ENCODE measurements at places on chromosomes 16 and 17.

DNA sequence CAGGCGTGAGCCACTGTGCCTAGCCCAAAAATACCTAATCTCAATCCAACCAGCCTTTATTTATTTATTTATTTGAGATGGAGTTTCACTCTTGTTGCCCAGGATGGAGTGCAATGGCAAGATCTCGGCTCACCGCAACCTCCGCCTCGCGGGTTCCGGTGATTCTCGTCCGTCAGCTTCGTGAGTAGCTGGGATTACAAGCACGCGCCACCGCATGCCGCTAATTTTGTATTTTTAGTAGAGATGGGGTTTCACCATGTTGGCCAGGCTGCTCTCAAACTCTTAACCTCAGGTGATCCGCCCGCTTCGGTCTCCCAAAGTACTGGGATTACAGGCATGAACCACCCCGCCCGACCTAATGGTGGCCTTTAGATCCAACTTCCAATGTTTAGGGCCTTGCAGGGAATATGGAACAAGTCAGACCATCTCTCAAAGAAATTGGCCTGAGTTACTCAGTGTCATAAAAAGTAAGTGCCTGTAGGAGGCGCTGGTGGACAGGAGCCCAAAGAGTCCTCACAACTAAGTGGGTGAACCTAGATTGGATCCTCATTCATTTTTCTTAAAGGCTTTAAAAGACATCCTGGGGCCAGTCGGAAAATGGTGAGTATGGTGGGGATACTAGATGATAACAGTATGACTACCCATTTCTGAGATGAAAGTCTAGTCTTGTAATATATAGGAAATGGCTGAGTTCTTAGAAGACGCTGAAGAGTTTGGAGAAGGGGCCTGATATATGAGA, 4.6 kb downstream of the ZSCAN10 start:
- peak; percentile 33 for DNase-seq

- no peak for DNase-seq
These were observed 41.6 kb upstream of the RNFT1 start for GRCh38 chr17:60006160-60006559.

DNA sequence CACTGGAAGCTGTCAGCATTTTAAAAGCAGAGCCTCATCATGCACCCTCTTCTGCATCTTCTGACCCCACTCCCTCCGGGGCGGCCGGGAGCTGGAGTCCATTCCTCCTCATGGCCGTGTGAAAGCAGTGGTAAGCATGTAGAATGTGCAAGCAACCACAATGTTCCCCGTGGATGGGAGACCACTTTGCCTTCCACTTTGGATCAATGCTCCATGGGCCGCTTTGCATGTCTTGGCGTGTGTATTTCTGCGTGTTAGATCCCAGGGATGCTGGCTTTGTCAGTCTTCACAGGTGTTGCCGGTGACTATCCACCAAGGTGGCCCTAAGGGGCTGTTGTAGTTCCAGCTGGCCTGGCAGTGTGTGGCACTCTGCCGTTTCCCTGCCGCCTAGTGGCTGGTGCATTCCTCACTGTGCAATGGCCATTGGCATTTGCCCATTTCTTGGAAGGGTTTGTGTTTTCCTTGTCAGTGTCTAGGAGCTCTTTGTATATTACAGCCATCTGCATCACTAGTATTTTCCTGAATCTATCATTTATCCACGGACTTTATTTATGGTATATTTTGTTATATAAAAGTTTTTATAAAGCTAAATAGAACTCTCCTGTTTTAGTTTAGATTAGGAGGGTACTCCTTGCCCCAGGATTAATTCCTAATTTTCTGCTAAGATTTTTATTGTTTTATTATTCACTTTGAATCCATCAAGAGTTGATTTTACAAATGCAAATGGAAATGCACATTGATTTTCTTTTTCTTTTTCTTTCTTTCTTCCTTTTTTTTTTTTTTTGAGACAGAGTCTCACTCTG, 5.8 kb upstream of the ALDH3A1 start:
- DNase-seq, result no peak

DNA sequence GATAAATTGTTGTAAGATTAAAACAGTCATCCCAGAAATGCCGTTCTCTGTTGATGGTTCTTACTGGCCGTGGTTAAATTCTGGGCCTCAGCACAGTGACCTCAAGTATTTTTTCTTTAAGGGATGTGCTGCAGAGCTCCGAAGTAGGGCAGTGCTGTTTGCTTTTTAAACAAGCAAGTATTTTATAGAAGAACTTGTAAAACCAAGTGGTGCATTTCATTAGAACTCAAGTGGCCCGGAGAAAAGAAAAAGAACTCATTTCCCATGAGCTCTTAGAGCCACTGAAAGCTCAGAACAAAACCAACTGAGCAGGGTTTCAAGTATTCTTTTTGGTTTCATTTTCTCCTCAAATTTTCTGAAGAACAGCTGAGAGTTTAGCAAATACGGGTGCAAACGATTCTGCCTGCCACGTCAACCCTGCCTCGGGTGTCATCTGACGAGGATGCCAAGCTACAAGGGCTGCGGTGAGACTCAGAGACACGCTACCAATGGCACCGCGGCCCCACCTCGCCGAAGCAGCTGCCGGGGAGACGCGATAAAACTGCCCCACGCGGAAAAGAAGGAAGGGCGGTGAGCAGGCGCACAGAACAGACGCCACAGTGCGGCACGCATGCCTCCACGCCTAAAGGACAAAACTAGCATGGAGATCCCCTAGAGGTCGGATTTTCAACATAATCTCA, 6.3 kb downstream of the LMF1 start:
- peak; percentile 21 for DNase-seq

DNA sequence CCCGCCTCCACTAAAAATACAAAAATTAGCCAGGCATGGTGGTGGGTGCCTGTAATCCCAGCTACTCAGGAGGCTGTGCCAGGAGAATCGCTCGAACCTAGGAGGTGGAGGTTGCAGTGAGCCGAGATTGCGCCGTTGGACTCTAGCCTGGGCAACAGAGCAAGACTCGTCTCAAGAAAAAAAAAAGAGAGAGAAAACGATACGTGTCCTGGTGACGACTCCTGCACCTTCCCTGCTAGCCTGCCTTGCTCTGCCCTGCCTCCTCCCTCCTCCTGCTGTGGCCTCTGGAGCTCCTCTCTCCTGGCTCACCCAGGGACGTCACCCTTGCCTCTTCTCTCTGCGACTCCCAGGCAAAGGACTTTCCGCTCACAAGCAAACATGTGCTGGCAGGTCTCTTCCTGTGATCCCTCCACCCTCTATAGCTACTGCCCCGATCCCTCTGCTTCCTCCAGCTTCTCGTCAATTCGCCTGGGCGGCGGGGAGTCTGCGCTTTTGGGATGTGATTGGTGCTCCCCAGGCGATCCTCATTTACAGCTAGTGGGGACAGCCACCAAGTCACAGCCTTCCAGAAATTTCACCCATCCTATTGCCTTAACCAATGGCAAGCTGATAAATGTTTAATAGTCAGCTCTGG, 25.5 kb upstream of the CBX4 start:
- no peak for DNase-seq

GRCh38 chr16:87212026-87212425, 105.2 kb downstream of the C16orf95 start:
- no peak for DNase-seq

DNA sequence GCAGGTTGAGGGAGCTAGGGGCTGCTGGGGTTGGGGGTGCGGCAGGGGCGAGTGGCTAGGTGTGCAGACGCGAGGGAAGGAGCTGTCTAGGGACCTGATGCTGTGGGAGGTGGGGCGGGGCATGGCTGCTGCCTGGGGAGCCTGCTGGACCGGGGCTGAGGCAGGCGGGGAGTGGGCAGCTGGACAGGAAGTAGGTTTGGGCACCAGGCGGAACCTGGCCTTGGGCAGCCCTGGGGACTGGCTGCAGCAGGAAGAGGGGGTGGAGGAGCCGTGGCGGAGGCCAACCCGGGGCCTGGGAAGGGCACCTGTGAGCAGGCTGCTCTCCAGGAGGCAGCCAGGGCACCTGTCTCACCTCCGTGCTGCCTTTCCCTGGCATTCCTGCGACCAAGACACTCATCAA, 5.9 kb upstream of the DNASE1L2 start:
- DNase-seq, result no peak

DNA sequence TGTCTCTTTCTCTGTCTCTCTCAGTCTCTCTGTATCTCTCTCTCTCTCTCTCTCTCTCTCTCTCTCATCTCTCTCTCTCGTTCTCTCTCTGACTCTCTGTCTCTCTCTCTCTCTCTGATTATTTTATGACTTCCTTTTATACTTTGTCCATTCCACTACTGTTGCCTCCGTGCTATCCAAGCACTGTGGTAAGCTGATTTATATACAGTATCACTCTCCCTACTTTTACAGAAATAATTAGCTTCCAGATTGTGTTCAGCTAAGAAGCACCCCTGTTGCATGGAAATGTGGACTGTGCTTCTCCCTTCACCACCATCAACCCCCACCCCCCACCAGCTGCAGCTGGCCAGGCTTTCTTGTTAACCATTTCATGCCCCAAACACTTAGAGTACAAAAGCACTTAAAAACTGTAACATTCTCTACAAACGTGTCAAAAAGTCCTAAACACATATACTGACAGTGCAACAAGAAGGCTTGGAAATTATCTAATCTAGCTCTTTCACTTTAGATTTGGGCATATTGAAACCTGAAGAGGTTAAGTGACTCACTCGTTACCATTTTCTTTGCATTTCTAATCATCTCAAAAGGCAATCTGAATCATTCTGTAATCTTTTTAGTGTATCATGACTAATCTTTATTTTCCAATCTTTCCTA, 11.6 kb upstream of the TMEM100 start:
- DNase-seq, result no peak

DNA sequence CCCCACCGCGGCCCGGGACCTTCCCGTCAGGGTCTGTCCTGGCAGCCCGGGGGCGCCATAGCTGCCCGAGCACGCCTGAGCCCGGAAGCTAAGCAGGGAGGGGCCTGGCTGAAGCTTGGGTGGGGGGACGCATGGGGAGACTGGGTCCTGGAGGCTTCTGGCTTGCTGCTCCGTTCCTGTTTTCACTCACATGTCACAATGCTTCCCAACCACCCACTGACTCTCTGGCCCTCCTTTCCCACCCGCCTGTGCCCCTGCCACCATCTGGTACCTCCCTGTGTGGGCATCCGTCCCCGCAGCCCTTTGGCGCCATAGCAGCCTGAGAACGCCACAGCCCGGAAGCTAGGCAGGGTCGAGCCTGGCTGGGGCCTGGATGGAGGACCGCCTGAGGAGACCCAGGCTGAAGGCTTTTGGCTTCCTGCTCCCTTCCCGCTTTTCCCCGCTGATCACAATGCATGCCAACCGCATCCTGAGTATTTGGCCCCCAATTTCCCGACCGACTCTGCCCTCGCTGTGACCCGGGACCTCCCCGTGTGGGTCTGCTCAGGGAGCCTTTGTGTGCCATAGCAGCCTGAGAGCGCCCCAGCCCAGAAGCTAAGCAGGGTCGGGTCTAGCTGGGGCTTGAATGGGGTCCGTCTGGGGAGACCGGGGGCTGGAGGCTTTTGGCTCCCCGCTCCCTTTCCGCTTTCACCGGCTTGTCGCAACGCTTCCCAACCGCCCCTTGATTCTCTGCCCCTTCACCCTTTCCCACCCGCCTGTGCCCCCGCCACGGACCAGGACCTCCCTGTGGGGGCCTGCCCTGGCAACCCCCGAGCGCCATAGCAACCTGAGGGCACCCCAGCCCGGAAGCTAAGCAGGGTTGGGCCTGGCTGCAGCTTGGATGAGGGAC, 2290.1 kb downstream of the TP53TG3F start:
- DNase-seq, result no peak

- peak; percentile 8 for DNase-seq
These were observed 7.5 kb downstream of the EIF1 start for GRCh38 chr17:41695954-41696757.

DNA sequence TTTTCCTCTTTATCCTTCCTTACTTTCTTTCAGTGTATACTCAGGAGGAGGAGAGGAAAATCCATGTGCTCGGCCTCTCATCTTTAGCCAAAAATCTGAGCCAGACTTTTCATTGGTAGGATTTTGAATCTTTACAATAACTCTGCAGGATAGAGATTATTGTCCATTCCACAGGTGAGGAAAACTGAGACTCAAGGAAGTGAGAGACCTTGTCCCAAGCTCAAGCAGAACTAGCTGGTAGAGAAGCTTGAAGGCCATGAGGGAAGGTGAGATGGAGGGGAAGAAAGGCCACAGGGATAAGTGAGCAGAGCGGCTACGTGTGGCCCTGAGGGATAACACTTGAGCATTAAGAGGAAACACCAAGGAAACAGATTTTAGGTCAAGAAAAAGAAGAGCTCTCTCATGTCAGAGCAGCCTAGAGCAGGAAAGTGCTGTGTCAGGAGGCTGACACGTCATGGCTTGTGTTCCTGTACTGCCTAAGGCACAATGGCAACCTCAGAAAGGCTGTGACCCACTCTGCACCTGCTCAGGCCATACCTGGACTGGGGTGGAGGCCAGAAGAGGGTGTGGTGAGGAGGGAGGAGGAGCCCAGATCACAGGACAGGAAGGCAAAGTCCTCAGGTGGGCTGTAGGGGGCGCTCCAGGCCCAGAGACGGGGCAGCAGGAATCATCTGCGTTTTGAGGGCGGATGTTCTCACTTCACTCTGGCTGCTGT, 11.9 kb downstream of the MT4 start:
- peak; percentile 12 for DNase-seq

- no peak for DNase-seq
These were observed 558 bp downstream of the SOX15 start for GRCh38 chr17:7589204-7589868.

DNA sequence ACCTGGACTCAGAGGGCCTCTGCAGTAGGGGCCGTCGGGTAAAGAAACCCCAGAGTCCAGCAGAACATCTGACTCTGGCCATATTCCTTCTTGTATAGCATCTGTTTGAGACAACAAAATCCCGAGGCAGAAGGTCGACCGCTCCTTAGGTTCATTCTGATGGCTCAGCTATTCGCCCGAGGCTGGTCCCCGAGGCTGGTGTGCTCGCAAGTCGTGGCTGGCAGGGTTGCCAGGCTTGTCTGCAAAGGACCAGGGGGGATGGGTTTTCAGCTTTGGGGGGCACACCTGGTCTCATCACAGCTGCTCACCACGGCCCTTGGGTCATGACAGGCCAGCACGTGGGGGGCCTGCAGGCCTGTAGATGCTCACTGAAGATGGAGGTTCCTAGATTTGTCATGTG, 119.1 kb downstream of the BANP start:
- no peak for DNase-seq

GRCh38 chr17:70642059-70642458, 472.7 kb downstream of the KCNJ2 start:
- DNase-seq, result no peak

- no peak for DNase-seq
These were observed 74.7 kb upstream of the CA10 start for GRCh38 chr17:52233176-52233575.

GRCh38 chr16:87369796-87370719, 13.5 kb downstream of the FBXO31 start:
- no peak for DNase-seq

- no peak for DNase-seq
These were observed 23.0 kb downstream of the CES1 start for GRCh38 chr16:55809851-55810250.

DNA sequence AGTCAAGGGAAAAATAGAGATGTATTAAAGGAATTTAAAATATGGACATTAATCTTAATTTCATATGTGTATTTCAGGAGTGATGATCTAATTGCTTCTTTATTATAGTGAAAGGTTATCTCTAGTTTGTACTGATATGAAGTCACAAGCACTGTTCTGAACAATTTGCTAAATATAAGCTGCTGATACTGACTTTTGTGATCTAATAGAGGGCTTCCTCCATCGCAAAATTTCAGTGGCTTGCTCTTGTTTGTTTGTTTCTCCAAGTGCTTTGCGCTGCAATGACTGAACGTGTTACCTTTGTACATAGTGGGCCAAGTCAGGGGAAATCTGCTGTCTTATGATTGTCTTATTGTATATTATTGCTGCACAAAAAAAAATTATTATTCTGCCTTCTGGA, 307.0 kb downstream of the KCNJ2 start:
- DNase-seq, result no peak

GRCh38 chr16:13611596-13611995, 308.4 kb upstream of the ERCC4 start:
- no peak for DNase-seq

GRCh38 chr16:50476486-50477255, 71.5 kb upstream of the NKD1 start:
- no peak for DNase-seq
